ENCODE measurements at places on chromosomes 5 and 9.

DNA sequence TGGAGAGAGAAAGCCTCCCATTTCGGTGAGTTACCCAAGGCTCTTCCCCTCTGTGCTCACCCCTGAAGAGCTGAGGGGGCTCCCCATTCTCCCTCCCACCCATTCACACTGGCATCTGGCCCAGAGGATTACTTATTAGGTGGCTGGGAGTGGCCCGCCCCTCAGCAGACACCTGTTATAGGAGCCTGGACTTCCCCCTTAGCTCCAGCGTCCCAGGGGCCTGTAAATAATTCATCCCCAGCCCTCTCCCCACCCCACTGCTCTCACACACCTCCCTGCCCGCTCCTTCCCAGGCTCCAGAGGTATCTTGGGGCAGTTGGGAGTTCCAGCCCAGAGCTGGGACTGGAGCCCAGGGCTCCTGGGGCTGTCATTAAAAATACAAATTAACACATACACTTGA is 11.6 kb upstream of the SLC6A7 start:
- DNase-seq: no peak

DNA sequence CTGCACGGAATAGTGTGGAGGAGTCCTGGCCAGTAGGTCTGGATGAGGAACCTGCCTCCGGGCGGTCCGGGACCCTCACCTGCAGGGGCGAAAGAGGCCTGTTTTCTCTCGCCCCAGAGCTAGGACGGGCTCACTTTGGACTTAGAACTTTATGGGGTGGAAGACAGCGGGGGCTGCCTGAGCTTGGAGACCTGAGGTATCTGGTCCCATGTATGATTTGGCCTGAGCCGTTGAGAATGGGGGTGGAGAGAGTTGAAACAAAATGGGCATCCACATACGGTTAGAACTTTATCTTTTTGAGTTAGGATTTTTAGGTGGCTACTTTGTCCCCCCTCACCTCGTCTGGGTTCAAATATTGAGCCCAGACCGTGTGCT is 681 bp upstream of the ETF1 start:
- no peak for DNase-seq

DNA sequence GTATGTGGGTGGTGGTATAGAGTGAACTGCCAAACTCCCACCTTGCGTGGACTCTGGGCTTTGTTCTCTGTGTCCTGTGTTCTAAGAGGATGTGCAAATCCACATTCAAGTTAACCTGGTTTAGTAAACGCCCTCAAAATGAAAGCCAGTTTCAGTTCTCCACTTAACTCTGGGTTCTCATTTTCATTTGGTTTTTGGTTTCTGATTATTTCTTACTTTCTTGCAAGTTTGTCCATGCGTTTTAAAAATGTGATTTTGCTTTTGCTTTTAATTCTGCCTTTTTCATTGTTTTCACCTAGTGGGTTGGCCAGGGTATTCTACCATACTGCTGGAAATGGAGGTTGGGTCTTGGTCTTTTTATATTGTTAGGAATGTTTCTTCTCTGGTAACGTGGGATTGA is 38.2 kb downstream of the GALNT10 start:
- peak; percentile 51 for DNase-seq

- no peak for DNase-seq
Observed at GRCh38 chr5:116976767-116977166, 402.1 kb upstream of the SEMA6A start.

- no peak for DNase-seq
Observed at GRCh38 chr5:157189223-157189622, 8.6 kb downstream of the ITK start.

DNA sequence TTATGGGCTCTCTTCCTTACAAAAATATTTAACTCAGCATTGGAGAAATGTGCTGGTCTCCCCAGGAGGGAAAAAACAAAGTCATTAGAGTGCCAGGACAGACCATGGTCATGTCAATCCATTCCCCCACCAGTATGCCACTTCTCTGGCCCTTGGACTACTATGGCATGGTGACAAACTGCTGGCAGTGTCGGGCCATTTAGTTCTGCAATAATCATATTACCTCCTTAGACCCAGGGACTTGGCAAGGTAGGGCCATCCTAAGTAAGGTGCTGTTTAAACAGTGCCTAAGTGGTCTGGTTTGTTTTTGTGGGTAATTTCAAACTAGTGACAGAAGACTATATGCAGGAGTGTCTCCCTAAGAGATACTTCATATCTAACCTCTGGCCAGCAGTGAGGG is 177.8 kb upstream of the STK32A start:
- no peak for DNase-seq

GRCh38 chr5:145904743-145905142 is 31.6 kb upstream of the SH3RF2 start:
- DNase-seq: no peak

- no peak for DNase-seq
Observed at GRCh38 chr5:117741655-117742206, 1167.1 kb upstream of the SEMA6A start.

GRCh38 chr9:34536685-34537084 is 13.9 kb upstream of the ENHO start:
- DNase-seq: no peak

GRCh38 chr5:56259002-56259511 is 25.9 kb upstream of the ANKRD55 start:
- DNase-seq: peak; percentile 72

- DNase-seq: no peak
Observed at GRCh38 chr9:2179567-2179966, 164.4 kb downstream of the SMARCA2 start.

GRCh38 chr5:27387535-27388073 is 349.2 kb upstream of the CDH9 start:
- no peak for DNase-seq

GRCh38 chr9:18826248-18826647 is 206.8 kb downstream of the SAXO1 start:
- DNase-seq: no peak

DNA sequence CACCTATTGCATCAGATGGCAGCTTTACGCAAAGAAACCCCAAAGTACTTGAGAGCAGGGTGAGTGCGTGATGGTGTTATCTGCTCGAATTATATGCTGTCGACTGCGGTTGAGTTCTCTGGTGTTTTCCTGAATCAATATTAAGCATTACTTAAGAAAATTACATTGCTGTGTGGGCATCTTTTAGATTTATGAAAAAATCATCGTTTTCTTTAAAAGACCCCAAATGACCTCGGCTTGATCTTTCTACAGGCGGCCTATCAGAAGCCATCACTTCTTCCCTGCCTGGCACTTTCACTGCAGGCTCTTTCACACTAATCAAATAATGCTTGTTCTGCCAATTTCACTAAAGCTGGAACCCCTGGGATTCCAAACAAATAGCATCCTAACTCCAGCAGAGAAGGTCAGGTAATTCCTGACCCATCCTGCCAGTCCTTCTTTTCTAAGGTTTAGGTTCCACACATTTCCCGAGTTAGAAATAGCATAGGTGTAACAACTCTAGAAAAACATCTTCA is 1.7 kb downstream of the UBE2QL1 start:
- no peak for DNase-seq

DNA sequence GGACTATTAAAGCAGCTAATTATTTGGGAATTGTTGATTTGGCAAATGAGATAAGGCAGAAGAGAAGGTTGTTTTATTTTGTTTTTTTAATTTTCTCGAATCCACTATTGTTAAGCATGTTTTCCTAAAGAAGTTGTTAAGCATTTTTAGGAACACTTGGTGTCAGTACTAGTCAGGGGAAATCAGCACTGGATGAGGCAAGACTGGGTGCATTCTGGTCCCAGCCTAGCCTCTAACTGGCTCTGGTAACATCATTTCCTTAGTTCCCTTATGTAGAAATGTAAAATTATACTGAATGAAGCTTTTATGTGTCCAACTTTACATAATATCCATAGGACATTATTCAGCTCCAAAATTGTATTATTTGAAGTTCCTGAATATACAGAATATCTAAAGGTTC is 196.1 kb downstream of the PCSK5 start:
- DNase-seq: peak; percentile 38

DNA sequence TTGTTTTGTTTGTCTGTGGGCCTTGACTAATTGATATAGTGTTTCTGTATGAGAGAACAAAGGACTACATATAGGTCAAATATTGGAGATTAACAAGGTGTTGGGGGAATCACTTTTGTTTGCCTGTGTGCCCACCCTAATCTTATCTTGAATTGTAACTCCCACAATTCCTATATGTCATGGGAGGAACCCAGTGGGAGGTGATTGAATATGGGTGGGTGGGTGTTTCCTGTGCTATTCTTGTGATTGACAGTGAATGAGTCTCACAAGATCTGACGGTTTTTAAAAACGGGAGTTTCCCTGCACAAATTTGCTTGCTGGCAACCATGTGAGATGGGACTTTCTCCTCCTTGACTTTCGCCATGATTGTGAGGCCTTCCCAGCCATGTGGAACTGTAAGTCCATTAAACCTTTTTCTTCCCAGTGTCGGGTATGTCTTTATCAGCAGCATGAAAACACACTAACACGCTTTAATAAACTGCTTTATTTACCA is 64.9 kb upstream of the HSPB3 start:
- DNase-seq: no peak

DNA sequence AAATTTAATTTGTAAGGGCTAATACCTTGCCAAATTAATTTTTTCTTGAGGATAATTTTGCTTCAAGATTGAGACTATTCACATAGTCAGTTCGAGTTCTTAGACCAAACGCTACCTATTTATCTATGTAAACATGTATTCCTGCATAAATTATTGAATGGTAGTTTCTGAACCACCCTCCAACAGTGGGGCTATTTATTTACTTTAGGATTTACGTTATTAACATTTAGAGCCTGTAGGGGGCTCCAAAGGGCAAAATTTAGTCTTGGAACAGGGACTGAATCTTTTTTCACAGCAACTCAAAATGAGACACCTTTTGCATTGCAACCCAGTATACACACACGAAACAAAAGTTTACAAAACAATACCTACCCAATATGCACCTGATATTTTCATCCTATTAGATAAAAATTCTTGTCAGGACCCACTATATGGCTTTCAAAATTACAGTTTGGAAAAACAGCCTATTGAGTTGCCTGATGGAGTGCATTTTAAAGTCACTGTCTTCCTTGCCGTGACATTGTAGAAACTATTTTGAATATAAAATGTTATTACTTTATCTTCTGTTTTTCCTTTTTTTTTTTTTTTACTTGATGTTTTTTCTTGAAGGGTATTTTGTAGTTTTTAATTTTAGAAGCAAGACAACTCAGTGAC is 47.1 kb upstream of the POU4F3 start:
- DNase-seq: peak; percentile 47

DNA sequence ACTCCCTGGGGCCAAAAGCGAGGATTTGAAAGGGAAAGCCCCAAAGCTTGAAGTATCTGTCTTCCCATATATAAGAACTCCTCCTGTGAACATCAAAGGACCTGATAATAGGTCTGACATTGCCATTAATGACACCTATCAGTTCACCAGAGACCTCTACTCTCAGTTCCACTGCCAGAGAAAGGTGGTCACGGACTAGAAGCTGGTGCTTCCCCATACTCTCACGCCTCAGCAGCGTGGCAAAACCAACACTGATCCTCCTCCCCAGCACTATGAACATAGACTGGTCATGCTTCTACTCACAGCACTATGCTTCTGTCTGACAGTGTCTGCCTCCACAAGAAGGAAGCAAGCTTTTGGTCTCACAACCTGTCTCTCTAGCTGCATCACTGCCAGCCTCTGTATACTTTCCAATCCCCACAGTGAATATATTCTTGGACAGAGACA is 37.9 kb downstream of the NRG2 start:
- no peak for DNase-seq

GRCh38 chr5:158487664-158488063 is 612.1 kb downstream of the EBF1 start:
- DNase-seq: no peak

- no peak for DNase-seq
Observed at GRCh38 chr9:36802201-36802920, 229.7 kb downstream of the MELK start.

DNA sequence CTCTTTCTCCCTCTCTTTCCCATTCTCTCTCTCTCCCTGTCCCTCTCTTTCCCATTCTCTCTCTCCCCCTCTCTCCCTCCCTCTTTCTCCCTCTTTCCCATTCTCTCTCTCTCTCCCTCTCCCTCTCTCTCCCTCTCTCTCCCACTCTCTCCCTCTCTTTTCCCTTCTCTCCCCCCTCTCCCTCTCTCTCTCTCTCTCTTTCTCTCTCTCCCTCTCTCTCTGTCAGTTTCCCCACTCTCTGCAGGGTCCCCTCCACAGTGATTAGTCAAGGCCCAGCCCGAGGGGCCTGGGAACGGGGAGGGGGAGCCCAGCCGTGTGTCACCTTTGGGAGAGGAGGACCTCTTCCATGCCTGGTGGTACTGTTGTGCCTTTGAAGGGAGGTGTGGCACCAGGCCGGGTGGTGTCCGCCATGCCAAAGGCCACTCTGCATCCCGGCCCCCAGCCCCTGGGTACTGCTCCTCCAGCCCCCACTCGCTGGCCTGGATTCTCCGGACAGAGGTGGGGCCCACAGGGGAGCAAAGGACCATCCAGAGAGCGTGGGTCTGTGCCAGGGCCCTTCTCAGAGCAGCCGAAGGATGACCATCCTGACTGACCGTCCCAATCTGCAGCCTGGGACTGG is 25.4 kb downstream of the KCNT1 start:
- no peak for DNase-seq

DNA sequence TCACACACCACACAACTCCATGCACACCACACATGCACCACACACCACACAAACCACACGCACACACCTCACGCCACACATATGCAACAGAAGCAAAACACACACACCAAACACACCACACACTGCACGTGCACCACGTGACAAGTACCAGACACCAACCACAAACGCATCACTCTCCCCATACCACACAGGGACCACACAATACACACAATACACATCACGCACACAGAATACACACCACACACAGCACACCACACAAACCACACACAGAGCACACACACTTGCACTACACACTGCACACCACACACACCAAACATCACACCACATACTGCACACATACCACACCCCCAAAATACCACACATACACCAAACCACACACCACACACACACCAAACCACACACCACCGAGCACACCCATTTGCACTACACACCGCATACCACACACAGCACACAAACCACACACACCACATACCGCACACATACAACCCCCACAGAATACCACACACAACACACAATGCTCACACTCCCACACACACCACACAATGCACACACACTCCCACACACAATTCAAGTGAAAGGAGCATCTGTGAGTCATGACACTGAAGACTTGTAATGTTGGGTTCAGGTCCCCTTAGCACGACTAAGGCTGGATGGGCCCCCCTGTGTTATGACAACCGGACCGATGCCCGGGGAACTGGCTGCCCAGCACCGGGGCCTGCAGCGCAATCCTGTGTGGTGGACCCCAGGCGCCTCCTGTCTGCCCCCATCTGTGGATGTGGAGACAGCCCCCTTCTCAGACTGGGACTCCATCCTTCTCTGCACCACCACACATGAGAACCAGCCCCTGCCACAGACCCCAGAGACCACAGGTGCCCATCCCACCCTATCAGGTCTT is 6.0 kb upstream of the ZDHHC11 start:
- DNase-seq: no peak

DNA sequence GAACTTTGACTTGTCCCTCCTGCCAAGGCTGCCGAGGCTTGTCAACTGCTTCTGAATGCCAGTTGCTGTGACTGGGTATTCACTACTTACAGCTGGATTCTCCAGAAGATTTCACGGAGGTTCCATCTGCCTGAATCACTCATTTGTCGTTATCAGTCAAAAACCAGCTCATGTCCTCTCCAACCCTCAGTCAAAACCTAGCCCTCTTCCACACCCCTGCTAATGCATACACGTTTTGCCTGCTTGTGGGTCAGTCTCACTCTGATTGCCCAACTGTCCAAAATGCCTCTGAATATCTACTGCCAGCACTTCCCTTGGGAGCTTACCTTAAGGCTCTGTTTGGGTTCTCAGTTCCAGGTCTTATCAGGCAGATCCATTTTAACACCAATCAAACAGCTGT is 238.6 kb upstream of the TMEM161B start:
- DNase-seq: no peak

Measured in MV-4-11 (cell line).